SIG-M5 (cell line): ENCODE measurements at places on chromosomes 5 and 9.

DNA sequence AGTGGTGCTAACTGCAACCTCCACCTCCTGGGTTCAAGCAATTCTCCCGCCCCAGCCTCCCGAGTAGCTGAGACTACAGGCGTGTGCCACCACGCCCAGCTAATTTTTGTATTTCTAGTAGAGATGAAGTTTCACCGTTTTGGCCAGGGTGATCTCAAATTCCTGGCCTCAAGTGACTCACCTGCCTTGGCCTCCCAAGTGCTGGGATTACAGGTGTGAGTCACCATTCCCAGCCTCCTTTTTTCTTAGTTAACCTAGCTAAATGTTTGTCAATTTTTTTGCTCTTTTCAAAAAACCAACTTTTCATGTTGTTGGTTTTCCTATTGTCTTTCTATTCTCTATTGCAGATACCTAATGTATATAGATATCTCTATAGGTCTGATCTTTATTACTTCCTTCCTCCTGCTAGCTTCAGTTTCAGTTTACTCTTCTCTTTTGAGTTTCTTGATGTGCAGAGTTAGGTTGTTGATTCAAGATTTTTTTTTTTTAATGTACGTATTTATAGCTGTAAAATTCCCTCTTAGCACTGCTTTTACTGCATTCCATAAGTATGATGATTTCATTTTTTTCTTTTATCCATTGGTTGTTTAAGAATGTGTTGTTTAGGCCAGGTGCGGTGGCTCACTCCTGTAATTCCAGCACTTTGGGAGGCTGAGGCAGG is 32.9 kb downstream of the FGD3 start:
- no peak for DNase-seq

DNA sequence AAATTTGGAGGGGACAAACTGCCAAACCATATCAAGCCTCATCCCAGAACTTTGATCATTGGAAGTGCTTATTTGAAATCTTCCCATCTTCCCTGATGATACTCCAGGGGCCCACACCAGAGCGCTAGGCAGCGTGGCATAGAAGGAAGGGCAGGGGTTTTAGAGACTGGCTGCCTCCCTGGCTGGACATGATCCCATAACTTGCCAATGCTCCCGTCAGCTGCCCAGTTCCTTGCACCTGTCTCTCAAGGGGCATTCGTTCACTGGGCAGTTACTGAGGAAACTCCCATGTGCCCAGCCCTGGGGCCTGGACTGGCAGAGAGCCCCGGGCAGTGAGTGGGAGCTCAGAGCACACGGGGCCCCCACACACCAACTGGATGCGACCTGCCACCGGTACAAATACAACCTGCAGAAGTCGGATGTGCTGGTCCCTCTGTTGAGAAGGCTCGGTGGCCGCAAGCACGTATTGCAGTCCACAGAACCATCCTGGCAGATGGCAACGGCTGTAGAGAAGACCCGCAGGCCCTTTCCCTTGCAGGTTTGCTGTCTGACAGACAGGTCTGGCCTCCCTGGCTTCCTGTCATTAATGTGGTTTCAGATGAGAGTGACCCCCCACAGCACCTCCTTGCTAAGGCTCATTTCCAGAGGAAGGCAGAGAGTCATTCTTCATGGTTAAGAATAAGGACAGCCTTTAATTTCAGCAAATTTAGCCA is 122.4 kb downstream of the MVB12B start:
- DNase-seq: no peak

DNA sequence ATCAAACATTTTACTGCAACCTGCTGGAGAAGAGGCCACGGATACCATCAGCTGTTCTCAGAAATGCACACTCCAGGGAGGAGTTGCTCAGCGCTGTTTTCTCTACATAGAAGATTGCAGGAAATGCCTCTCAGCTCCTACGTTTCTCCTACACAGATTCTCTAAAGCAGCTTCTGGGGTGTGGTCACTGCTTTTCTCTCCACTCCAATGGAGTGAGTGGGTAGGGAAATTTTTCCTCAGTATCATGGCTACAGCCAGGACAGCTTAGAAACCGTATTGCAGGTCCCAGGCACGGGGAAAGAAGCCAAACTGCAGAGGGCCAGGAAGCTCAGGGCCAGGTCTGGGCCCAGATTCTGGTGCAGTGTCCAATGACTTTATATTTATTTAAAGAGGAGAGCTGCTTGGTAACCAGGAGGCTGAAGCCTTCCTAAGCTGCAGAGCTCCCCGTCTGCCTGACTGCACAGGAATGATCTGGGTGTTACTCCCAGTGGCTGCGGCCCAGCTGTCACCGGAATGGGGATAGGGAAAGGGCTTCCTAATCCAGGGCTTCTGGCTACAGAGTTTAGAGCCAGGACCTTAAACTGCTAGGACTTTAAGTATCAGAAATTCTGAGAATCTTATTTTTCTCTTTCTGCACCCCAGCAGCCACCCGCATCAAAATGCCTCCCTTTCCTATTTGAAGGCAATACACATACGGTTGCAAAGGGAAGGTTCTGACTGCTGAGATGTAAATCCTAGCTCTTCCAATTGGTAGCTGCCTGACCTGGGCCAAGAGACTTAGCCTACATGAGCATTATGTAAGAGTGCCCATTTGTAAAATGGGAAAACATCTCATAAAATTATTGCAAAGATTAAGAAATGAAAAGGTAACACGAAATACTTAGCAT is 1.4 kb upstream of the SPTAN1 start:
- no peak for DNase-seq

DNA sequence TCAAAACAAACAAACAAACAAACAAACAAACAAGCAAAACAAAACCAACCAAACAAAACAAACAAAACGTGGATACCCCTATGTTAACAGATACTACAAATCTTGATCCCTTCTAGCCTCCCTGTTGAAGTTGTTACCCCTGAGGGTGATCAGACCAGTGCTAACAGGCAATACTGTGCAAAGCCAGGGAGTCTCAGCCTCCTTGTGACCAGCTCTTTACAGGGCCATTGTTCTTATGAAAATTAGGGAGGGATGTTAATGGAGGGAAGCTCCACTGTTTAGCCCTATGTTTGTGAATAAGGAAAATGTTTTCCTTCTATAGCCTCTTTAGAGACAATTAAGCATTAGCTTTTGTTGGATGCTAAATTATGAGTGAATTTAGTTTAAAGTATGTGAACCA is 1072.1 kb upstream of the WWC1 start:
- DNase-seq: no peak

GRCh38 chr5:2283481-2284045 is 400.8 kb upstream of the IRX4 start:
- no peak for DNase-seq

DNA sequence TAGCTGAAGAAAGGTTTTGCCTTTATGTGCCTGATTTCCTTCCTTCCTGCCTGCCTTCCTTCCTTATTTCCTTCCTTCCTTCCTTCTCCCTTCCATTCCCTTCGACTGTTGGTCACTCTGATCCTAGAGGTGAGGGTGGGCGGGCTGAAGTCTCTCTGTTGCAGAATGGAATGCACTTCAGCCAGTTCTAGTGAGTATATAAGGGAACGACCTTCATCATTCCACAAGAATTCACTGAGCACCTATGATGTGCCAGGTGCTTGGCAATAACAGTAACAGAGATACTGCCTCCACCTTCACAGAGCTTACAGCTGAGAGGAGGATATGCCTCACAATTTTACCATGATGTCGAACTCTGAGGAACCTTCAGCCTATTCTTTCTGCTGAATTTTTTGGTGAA is 8.7 kb upstream of the OR5C1 start:
- no peak for DNase-seq

GRCh38 chr5:113081881-113082546 is 105.4 kb downstream of the DCP2 start:
- DNase-seq: no peak

DNA sequence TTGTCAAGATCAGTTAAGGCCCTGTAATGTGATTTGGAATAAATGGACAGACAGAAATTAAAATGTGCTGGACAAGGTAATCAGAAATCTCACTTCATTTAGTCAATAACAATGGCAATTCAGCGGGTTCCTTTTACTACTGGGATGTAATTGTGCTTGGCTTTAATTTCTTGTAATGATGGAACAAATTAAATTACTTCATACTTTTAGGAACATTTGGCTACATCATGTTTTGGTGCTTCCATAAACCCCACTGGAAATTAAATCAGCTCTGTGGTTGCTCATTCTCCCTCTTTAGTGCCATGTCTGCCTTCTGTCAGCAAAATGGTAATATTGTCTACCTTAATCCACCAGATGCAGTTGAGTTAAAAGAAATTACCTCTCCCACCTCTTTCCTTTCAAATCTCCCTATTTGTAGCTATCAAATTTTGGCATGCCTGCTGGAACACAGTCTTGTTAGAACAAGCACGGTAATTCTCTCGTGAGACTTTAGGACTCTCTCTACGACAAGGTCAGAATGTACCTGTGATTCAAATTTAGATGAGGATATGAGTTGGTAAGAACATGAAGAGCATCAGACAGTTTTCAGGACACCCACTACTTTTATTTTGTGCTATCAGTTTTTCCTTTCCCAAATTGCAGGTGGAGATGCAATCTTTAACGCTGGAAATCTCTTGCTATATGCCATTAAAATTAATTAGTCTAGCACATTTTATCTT is 476.3 kb downstream of the RAB3C start:
- no peak for DNase-seq

- no peak for DNase-seq
Measured at GRCh38 chr9:16735001-16735400, 135.5 kb downstream of the BNC2 start.

- no peak for DNase-seq
Measured at GRCh38 chr5:72144762-72145161, 37.5 kb downstream of the MAP1B start.

DNA sequence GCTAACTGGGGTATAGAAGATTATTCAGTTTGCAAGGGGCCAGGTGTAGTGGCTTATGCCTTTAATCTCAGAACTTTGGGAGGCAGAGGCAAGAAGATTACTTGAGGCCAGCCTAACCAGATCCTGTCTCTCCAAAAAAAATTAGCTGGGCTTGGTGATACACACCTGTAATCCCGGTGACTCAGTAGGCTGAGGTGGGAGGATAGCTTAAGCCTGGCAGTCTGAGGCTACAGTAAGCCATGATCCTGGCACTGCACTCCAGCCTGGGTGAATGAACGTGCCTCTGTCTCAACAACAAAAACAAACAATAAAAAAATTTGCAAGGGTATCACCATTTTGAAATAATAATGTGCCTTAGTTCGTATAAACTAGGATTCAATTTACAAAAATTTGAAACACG is 51.3 kb downstream of the BAAT start:
- DNase-seq: no peak

GRCh38 chr5:167451076-167451475 is 840.4 kb upstream of the WWC1 start:
- DNase-seq: no peak

DNA sequence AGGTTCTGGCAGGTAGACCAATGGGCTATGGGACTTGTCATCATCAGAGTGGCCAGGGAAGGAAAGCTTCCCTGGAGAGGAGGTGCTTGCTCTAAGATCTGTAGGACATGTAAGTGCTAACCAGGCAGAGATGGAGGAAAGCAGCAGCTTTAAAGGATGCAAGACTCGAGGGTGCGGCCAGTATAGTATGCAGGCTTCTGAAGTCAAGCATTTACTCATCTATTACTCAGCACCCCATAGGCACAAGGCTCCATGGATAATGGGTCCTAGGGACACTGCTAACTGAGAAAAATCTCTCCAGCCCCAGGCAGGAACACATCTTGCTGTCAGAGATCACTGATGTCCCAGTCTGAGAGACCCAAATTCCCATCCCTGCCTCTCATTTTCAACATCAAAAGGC is 49.7 kb downstream of the WWC1 start:
- no peak for DNase-seq

DNA sequence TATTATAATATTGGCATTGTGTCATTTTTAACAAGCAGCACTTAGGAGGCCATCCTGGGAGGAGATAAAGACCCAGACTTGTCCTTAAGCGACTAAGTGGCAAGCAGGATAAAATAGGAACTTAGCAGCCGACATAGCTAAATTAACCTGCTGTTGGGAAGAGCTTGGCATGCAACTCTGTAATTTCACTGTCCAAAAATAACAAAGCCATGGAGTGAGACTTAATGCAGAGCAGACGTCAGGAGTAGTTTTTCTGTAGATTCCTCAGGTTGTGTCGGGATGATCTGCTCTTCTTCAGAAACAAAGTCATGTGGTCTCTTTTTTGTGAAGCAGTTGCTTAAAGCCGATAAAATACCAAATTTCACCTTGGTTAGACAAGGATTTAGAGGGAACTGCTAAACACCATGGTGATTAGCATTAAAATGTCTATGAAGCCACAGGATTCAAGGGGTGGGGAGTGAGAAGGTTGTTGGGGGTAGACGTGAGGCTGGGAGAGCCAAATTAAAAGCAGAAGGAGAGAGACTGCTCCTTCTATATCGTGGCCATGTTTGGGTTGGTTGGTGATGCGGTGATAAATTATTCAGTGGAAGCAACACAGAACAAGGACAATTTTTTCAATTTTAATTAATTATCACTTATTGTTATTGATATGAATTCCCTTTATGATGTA is 303.0 kb downstream of the CSNK1G3 start:
- DNase-seq: no peak

- no peak for DNase-seq
Measured at GRCh38 chr5:15031180-15031579, 159.6 kb upstream of the ANKH start.

- DNase-seq: no peak
Measured at GRCh38 chr5:26192486-26192885, 845.9 kb downstream of the CDH9 start.

- DNase-seq: no peak
Measured at GRCh38 chr5:170353961-170354360, 35.2 kb downstream of the KCNMB1 start.
